ENCODE measurements at places on chromosomes 7 and 10.

- peak; percentile 9 for DNase-seq
Measured at GRCh38 chr10:15842556-15843169, 17.6 kb downstream of the MINDY3 start.

- no peak for DNase-seq
Measured at GRCh38 chr10:59315465-59315864, 46.9 kb downstream of the FAM13C start.

DNA sequence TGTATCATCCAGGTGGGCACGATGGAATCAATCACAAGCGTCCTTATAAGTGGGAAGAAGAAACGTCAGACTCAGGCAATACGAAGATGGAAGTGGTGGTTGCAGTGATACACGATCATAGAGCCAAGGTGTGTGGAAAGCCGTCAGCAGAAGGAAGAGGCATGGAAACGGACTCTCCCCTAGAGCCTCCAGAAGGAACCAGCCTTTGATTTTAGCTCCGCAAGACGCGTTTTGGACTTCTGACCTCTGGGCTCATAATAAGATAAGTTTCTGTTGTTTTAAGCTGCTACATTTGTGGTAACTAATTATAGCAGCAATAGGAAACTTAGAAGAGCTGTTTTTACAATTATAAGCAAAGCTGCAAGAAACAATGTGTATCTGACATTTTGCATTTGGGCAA, 14.8 kb downstream of the FANK1 start:
- no peak for DNase-seq

GRCh38 chr7:41879403-41879802, 176.5 kb upstream of the INHBA start:
- no peak for DNase-seq

- DNase-seq, result no peak
Measured at GRCh38 chr10:130140425-130140824, 4.2 kb downstream of the GLRX3 start.

DNA sequence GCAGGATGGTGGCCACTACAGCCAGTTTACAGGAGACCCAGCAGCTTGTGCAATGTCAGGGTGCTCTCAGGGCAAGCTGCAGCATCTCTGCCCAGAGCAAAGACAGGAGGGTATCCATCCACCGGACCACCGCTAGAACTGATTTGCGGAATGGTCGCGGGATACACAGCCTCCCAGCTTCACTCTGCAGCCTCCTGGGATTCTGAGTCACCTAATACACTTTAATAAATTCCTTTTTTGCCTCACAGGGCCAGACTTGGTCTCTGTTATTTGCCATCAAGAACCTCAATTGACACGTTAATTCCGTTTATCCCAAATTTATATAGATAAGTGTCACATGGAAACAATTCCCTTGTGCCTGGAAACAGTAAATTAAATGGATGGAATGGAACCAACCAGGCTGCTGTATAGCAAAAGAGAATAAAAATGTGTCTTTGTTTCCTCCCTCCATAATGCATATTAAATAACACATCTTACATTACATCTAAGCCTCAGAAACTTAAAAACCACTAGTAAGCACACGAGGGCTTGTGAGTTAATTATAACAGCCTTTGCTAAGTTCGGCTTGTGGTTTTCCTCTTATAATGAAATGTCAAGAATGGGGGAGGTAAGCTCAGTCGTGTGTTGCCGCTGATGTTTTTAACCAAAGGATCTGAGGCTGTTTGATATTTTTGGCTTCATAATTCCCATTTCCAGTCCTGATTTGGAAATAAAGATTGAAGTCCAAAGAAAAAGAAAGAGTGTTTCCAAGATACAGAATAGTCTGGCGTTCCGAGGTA, 52.1 kb downstream of the ADRB1 start:
- DNase-seq, result no peak

DNA sequence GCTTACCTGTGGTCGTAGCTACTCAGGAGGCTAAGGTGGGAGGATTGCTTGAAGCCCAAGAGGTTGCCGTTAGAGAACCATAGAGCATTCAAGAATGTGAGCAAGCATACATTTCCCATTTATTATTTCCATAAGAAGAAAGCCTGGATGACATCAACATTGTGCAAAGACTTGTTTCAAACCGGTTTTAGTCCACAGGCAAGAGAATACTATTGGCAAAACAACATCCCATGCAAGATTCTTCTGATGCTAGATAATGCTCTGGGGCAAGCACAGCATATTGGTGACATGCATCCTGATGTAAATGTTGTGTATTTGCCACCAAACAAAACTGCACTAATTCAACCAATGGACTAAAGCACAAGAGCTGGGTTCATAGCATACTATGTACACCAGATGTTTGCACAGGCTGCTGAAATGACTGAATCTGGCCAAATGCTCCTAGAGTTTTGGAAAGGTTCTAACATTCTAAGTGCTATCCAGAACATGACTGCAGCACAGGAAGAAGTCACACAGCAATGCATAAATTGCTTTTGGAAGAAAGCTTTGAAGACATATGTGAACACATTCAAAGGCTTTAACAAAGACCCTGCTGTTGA, 42.6 kb downstream of the OTUD1 start:
- DNase-seq, result no peak

DNA sequence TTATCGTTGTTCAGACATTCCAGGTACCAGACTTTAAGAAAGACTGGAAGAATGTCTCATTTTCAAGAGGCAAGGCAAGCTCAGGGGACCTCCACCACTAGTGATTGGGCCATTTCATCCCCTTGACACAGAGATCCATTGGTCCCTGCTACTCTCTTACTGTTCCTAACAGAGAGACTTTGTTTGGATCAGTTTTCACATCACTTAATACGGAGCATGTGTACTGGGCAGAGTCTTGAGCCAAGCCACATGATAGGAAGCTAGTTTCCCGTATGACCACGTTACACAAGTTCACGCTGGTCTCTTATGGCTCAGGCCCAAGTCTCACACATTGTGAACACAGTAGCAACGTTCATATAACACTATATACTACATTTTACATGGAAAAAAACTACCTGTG, 269.9 kb downstream of the BAMBI start:
- DNase-seq, result peak; percentile 27

DNA sequence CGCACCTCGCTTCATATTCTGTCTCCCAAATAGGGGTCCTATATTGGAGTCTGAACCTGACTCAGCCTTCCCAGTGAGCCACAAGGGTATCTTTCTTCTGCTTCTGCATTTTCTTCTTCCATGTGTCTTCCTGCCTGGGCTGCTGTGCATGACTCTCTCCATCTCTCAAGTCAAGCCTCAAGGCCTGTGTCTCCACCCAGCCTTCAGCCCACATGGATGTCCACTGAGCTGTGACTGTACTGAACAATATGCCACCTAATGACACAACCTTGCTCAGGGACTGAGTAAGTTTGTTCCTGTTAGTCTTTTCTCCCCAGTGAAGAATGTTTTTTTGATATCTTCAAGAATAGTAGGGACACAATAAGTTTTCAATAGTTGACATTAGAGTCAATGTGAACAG, 162.7 kb upstream of the TBX20 start:
- no peak for DNase-seq

- no peak for DNase-seq
Measured at GRCh38 chr7:17946591-17946990, 6.3 kb upstream of the SNX13 start.

DNA sequence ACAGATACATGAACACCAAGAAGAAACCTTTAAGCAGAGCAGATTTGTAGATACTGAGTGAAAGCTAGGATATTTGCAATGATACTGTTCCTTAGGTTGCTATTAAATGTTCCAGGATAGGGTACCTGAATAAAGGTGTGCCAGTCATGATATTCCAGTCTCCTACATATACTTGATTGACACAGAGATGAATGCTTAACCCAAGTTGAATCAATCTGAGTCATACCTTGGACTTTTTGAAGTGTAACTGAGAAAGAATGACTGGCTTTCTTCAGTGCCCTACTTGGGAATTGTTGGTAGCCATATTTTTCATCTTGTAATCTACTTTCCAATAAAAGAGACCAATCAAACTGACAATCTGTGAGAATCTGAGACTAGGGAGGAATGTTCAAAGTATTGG, 805.7 kb upstream of the GHITM start:
- DNase-seq, result no peak

GRCh38 chr10:110348336-110348735, 43.6 kb upstream of the SMNDC1 start:
- DNase-seq, result no peak

GRCh38 chr10:128519581-128519980, 393.4 kb upstream of the MKI67 start:
- DNase-seq, result no peak

DNA sequence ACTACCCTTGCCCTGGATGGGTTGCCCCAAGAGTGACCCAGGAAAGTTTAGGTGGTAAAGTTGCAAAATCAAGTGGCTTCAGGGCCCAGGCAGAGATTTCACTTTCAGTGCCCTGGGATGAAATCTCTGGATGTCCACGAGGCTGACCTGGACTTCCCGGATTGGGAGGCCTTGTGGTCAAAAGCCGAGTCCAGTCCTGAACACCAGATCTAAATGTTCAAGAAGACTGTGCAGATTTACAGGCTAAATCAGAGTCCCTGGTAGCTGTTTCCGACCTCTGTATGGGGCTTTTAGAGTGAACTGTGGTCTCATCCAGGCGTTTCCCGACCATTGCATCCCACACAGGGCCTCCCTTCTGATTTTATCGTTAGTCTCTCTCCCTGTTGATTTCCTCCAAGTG, 95.3 kb downstream of the WDR11 start:
- DNase-seq, result no peak

- peak; percentile 94 for DNase-seq
Measured at GRCh38 chr10:76352300-76352699, 920.9 kb downstream of the LRMDA start.
